ENCODE measurements at places on chromosomes 4 and X. TPM values are rescaled to one million over a fixed set of nuclear protein-coding genes. Genes with fewer than 3 reads are reported as not detected.

Gene VCX3B
- total RNA-seq: not detected

DNA sequence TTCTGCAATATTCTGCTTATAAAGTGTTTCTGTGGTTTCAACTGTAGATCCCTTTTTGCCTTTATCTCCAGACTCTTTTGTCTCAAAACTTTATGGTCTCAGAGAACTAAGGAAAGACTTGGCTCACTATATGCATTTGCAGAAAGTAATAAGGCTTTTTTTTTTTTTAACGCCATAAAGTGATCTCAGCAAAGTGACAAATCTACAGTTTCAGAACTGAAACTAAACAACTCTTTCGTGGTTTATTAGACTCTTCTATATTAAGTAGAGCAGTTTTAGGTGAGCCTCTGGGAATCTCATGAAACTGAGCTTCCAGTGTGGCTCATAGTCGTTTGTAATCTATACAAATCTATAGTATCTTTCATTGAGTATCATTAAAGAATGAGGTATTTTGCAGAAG is 15.3 kb downstream of the ATP7A start:
- no peak for DNase-seq

GRCh38 chrX:130079824-130080406 is 30.4 kb downstream of the ELF4 start:
- DNase-seq: no peak

DNA sequence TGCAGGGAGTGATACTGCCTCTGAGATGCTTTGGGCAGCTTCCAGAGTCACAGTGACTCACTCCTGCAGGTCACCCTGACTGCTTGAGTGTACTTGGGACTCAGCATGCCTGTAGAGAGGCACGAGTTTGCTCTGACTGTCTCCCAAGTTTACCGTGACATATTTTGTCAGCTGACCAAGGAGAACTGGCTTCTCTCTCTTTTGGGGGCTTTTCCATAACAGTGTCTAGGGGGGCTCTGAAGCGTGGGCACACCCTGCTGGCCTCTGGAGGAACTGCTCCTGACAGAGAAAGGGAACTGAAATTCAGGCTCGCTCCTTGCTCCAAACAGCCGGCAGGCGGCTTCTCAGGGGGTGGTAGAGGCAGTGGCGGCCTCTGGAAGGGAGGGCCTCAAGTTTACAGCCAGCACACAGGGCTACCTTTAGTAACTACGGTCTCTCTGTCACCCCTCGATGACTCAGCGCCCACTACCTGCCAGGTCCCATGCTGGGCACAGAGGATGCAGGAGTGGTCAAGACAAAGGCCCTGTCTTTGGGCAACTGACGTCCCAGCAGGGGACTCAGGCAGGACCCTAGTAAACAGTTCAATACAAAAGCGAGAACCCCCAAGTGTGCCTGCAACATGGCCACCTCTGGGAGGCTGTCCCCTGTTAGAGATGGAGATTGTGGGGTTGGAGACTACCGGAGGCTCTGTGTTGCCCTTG is 17.8 kb downstream of the ZNF185 start:
- no peak for DNase-seq

DNA sequence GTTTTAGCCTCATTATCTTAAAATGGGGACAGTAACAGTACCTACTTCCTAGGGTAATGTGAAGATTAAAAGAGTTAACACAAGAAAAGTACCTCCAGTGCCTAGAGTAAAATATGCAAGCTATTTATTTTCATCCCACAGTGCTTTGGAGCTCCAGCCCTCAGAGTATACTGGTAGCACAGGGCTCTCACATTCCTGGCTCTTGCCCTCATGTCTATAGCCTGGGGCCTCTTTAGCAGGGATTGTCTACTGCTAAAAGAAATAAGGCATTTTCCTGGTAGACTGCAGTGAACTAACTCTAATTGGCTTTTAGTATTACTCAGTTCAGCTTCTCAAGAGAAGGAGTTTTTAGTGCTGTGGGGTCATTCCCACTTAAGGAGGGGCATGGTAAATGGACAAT is 60.8 kb downstream of the RRAGB start:
- no peak for DNase-seq

DNA sequence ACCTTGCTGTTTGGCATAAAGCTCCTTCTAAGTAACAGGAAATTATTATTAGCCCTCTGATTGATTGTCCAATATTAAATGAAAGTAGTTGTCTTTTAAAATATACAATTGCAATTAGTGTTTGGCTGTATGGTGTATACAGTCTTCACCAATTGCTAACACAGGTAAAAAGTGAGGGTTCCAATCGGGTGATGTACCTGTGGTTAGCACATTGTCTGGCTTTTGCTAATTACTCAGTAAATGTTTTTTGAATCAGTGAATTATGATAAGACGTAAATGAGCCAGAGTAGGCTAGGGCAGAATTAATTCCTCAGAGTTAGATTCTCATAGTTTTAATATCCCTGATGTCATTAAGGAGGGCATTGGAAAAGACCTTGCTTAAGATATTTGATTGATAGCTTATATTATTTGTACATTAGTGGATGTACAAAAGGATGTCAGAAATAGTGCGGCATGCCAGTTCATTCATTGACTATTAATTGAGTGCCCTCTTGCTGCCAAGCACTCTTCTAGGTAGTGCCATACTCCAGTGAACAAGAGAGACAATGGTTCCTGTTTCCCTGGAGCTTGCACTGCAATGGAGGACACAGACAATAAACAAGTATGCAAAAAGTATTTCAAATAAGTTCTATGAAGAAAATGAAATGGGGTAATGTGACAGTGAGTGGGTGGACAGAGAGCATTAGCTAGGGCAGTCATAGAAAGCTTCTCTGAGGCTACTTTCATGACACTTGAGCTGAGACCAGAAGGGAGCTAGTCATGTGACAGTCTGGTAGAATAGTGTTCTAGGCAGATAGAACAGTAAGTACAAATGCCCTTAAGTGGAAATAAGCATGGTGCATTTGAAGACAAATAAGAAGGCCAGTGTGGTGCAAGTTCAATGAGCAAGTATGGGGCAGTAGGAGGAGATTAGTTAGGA is 205.9 kb upstream of the CASK start:
- DNase-seq: no peak

DNA sequence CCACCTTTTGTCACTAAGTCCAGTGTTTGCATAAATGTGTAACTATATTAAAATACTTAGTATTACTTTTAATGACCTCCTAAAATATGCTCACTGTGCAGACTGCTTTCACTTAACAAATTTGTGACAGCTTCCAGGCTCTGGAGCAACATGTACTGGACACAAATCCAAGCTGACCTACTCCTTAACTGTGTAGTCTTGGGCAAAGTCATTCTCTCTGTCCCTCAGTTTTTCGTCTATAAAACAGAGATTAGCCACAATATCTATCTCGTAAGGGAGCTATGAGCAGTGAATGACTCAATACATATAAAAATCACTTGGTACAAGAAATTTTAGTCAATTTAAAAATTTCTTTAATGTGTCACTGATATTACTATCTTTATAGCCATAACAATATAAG is 20.4 kb upstream of the RAB40A start:
- DNase-seq: no peak

DNA sequence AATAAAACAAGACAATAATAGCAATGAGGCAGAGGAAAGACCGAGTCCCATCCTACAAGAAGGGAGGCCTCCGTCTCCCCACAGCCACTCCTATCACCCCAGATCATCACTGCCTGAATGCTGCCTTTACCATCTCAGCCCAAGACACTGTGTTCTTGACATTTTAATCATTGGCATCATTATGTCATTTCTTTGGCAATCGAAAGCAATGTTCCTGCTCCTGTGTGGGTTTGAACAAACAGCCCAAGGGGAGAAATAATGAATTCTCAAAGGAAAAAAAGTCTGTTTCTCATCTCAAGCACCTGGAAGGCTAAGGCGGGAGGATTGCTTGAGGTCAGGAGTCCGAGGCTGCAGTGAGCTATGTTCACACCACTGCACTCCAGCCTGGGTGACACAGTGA is 73.0 kb upstream of the ACSL1 start:
- no peak for DNase-seq

Gene FAT4
- 9.8 TPM for total RNA-seq

GRCh38 chr4:106507440-106507839 is 138.9 kb upstream of the GIMD1 start:
- no peak for DNase-seq

Gene ARL9
- not detected for total RNA-seq

DNA sequence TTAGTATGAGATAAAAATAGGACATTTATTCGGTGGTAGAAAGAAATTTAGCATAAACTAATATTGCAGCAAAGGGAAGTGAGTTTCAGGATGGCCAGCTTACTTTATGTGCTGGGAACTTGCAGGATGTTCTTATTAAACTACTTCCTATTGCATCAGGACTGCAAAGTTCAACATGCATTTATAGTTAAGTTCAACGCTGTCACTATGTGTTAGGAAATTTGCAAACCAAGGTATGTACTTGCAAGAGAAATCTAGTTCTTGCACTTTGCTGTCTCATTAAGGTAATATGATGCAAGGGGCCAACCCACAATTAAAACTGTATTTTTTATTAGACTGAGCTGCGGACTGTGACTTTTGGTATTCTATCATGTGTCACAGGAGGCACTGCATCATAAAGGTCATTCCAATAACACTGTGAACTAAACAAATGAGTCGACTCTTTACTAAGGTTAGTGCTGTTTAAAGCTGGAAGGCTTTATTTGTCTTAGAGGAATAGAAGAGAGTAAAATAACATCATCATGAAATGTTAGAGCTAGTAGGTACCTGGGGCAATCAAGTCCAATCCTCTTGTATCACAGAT is 1525.7 kb upstream of the TENM3 start:
- DNase-seq: no peak

Gene SPARCL1
- total RNA-seq: 558 TPM

Gene LDB2
- 70.0 TPM for total RNA-seq

DNA sequence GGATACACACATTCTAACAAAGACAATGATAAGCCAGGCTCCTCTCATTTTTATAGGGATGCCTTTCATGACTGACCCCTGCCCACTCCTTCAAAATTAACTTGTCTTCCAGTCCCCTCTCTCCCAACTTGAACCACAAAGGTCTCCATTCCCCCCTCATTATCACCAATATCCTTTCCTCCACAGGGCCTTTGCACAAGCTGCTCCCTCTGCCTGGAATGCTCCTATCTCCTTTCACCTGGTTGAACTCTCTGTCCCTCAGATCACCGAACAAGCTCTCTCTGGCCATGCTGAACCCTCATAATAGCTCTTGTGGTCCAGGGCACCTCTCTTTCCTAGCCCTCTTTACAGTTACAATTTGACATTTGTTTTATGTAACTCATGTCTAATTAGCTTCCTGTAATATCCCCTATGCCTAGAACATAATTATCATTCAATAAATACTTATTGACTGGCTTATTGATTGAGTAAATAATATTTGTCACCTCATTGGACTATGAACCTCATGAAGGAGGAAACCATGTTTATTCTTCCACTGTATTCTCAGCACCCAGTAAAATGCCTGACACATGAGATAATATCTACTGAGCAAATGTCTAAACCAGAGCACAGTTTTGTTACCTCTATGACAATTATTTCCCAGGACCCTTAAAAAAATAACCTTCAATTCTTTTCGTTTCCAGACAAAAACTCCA is 266.3 kb upstream of the RASGEF1B start:
- no peak for DNase-seq

Gene PROM1
- not detected for total RNA-seq

Gene SPANXB1
- total RNA-seq: not detected

Gene SPACA5B
- total RNA-seq: not detected

Gene BRS3
- total RNA-seq: not detected

- no peak for DNase-seq
These were observed 19.2 kb downstream of the OTC start for GRCh38 chrX:38371641-38372040.

DNA sequence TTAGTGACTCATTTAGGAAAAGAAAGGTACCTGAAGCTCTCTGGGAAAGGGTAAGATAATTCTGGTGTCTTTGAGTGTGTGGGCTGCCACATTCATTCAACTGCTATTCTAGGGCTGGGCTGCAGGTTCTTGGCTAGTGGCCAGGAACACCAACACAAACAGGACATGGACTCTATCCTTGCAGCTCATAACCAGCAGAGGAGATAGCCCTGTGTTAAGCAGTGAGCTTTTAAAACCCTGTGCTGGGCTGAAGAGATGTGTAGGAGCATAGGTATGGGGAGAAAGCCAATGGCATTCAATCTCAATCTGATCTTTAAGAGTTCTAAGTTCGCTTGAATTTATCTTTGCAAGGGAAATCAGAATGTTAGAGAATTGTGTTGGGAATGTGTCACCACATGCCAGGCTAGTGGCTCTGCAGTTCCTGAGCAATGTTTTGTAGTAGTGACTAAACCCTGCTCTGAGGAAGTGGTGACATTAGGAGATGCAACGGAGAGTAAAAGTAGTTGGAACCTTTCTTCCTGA is 39.2 kb downstream of the SGMS2 start:
- DNase-seq: no peak

Measured in vagina (tissue), 2 donors.